ENCODE measurements at places on chromosomes 3 and 15.

DNA sequence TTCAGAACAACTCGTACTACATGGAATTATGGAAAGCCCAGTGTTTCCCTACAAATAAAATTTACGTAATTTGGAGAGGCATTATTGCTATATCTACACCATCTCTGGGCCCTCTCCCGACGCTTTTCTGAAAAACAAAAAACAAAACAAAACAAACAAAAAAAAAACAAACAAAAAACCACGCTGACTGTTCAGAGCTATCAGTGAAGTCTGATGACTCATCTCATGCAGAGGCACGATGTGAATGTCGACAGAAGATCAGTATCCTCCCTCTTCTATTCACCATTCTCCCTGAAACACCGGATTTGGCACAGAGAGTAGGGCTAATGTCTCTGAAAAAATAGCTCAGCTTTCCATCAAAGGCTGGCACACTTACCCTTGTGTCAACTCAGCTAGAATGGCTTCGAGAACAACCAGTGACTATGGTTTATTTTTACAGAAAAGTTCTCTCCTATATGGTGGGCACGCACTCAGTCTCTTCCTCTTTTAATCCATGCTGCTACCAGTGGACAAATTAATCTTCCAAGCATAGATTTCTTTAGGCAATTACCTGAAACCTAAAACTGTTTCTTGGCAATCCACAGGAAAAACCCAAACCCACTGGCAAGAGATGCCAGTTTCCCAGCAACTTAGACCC lies 1.5 kb downstream of the CRBN start:
- DNase-seq, result no peak

DNA sequence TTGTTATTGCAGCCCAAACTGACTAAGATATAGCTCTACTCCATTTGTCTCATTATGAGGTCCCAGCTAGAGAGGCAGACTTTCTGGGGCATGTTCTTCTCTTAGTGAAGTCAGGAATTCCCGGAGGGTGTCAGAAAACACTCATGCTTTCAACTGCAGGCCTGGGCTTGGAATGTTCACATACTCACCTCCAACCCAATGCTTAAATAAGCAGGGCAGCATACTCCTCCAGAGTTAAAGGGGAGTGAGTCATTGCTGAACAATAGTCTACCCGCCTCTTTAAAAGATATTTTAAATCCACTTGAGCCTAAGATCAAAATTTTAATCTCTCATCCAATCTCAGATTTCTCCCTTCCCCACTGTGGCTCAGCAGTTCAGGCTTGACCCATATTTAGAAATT lies 167.8 kb upstream of the DPH6 start:
- no peak for DNase-seq

GRCh38 chr3:98772022-98772421 lies 8.9 kb downstream of the ST3GAL6 start:
- no peak for DNase-seq

DNA sequence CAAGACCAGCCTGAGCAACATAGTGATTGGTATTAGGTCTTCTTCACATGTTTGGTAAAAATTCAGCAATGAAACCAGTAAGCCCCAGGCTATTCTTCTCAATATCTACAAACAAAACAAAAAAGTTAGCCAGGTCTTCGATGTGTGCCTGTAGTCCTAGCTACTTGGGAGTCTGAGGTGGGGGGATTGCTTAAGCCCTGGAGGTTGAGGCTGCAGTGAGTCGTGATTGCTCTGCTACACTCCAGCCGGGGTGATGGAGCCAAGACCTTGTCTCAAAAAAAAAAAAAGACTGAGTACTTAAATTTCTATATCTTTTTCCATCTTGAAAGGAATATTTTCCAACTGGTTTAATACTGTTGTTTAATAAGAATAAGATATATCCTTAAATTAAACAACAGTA lies 106.8 kb downstream of the MBNL1 start:
- no peak for DNase-seq

DNA sequence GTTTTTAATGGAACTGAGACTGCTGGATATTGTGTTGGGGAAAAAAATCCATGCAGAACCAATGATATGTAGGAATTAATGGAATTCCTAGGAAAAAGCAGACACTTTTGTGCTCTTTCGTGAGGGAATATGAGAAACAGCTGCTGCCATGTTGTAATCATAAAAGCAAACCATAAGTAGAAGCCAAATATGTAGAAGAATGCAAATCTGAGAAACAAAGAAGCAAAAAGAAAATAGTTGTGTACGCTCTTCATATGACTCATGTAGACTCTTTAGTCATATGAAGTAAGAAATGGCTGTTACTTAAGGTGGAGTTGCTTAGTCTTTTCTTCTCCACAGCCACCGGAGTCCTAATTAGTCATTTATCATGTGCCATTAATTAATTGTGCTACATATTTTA lies 298.6 kb upstream of the ZNF717 start:
- no peak for DNase-seq

DNA sequence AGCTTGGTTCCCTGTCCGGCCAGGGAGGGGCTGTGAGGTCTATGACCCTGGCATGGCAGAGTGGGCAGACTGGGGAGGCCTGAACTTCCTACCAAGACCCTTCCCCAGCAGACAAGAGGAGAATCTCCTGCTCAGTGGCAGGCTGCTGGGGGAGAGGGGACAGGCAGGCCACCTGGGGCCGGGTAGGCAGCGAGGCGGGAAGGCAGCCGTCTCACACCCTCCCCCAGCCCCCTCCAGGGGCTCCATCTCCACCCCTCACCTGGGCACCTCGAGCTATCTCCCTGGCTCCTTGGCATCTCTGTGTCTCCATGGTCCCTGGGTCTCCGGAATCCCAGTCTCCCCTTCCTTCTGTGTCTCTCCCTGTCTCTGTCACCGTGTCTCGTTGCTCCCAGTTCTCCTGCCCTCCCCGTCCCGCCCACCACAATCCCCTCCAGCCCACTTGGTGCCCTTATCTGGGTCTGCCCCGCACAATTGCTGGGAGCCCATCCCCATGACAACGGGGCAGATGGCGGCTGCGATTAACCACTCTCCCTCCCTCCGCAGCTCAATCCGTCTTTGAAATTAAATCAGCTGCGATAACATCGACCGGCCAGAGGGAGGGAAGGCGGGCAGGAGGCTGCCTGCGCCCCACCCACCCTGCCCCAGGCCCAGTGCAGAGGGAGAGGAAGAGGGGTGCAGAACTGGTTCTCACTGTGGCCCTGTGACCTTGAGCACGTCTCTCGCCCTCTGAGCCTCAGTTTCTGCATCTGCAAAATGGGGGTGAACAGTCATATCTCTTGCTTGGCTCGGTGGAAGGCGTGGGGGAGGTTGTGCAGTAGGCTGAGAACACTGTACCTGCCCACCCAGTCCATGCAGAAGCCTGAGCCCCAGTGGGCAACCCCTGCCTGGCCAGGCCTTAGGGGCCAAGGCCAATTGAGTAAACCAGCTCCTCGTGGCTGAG lies 9.6 kb downstream of the DNAJB8 start:
- DNase-seq, result no peak

DNA sequence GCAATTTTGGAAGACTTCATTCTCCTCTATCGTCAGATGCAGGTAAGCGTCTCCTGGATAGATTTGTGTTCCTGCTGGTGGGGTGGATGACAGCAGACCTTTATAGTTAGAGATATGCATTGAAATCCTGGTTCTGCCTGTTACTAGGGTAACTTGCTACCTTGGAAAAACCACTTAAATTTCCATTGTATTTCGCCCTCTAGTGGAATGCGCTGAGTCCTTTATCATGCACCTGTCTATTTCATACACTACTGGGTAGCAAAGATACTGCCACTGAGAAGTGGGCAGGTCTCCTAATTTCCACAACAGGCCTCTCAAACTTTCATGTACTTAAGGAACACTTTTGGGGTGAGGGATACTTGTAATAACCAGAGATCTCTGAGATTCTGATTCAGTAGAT lies 209.5 kb upstream of the SUCLG2 start:
- DNase-seq, result no peak

- no peak for DNase-seq
Observed at GRCh38 chr3:58322793-58323192, 9.9 kb upstream of the PXK start.

DNA sequence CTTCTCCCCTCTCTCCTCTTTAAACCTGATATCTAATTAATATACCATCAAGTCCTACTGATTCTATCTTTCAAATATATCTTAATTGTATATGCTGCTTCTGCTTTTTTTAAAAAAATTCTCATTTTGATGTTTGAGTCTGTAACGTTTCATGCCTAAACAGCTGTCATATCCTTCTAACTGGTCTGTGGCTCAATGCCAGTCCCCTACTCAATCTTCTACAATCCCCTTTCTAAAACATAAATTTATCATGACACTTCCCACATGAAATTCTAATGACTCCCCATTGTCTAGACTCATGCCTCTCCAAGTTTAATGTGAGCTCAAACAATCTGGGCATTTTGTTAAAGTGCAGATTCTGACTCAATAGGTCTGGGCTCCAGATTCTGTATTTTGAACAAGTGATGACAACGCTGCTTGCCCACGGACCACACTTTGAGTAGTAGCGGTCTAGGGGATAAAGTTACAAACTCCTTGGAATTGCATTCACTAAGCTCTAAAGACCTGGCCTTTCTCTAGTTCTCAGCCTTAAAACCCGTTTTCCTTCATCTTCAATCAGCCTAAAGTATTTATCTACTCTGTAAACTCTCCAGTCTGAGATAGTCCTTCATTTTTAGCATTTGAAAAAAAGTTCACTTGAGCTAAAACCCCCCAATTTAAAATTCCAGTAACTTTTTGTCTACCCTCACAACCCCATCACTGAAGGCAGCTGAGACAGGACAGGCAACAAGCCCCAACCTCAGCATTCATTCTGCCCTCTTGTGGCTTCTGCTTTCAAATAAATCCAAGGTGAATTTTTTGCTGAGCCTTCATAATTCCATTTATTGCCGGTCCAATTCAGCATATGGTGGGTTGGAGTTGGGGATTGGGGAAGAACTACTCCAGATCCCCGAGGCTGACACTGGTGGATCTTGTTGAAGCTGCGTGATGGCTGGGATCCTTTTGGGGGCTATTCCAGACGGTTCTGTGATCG lies 88.1 kb upstream of the THRB start:
- no peak for DNase-seq

- DNase-seq, result no peak
Observed at GRCh38 chr3:187702507-187703033, at the start of gene RTP2. TSS of gene RTP2 (minus strand) at chr3:187702557. CDS start at chr3:187702128, 429 bp downstream.

GRCh38 chr3:4750306-4750968 lies 228.8 kb upstream of the BHLHE40 start:
- peak; percentile 40 for DNase-seq

DNA sequence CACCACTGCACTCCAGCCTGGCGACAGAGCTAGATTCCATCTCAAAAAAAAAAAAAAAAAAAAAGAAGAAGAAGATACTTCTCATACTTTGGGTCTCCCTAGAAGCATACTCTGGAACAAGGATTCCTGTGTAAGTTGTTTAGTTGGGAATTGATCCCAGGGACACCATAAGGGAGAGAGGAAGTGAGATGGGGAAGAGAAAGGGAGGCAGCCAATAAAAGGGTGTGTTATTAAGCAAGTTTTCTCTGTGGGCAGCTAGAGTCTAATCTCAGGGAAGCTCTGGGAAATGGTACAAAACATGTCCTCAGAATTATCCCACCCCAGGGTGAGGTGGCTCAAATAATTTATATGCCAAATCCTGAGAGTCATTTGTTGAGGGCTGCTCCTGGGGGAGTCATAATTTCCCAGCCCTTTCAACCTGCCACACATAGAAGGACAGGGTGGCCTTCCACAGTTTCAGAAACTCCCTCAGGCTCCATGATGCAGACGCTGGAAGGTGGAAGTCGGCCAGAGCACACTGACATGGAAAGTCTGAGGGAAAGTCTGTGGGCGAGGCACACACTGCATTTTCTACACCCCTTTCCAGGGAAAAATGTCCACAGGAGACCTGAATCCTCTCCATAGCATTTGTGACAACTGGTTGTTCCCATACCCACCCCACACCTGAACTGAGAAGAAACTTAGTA lies 86.4 kb upstream of the SLC4A7 start:
- no peak for DNase-seq

DNA sequence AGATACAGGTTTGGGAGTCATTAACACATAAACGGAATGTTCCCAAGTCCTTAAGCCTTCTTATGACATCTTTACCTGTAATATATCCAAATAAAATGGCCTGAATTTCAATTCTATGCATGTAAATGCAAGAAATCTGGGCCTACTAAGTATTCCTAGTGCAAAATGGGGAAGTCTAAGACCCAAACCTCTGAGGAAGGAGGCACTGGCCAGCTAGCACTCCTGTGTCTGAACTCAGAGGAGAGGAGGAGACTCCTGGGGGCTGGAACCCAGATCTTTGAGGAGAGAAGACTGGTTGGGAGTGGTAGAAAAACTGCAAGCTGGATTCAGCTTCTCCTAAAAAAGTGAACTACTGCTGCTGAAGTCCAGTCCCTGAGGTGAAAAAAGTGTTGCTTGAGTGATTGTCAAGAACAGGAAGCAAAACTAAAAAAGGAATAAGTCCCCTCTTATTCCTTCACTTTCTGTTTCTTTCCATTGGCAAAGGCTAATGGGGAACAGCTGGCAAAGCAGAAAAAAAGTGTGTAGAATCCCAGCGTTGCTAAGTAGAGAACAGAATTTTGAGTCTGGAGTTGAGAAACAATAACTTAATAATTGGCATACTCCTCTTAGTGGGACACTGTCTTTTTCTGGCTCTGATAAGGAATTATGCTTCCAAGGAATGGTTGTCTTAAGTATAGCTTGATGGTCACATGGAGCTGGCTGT lies 54.8 kb upstream of the ATP2C1 start:
- no peak for DNase-seq

- no peak for DNase-seq
Observed at GRCh38 chr3:169562988-169563774, 100.3 kb downstream of the MECOM start.

GRCh38 chr15:52445954-52446353 lies 82.7 kb downstream of the MYO5A start:
- no peak for DNase-seq

- DNase-seq, result no peak
Observed at GRCh38 chr15:60411774-60412425, 14.1 kb upstream of the ANXA2 start.

- no peak for DNase-seq
Observed at GRCh38 chr3:40847551-40847992, 322.8 kb downstream of the ZNF621 start.

DNA sequence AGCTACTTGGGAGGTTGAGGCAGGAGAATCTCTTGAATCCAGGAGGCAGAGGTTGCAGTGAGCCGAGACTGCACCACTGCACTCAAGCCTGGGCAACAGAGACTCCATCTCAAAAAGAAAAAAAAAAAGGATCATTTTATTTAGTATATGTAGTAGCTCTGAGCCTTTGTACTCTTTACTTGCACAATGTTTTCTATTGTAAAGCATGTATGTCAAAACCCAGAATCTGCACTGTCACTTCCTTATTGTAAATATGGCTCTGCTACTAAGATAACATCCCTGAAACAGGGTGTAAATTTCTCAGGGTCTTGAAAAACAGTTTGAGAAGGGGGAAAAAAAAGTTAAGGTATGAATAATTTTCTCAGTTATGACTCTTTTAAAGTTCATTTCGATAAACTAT lies 35.1 kb downstream of the SLMAP start:
- no peak for DNase-seq

DNA sequence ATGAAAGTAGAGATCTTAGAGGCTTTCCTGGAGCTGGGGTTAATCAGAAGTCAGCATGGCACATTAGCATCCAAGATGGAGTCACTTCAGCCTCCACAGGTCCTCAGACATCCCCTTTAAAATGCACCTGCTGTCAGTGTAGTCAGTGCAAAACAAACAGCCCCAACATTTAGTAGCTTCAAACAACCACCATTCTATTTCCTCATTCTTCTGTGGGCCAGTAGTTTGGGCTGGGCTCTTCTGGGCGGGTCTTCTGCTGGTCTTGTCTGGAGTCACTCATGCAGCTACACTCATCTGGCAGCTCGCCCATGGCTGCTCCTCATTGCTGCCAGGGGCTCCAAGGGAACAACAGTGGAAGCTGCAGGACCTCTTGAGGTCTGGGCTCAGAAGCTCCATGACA lies 99.9 kb downstream of the TLE3 start:
- DNase-seq, result no peak

Measured in GM13977 (cell line).